ENCODE measurements at places on chromosomes 1 and 21.

DNA sequence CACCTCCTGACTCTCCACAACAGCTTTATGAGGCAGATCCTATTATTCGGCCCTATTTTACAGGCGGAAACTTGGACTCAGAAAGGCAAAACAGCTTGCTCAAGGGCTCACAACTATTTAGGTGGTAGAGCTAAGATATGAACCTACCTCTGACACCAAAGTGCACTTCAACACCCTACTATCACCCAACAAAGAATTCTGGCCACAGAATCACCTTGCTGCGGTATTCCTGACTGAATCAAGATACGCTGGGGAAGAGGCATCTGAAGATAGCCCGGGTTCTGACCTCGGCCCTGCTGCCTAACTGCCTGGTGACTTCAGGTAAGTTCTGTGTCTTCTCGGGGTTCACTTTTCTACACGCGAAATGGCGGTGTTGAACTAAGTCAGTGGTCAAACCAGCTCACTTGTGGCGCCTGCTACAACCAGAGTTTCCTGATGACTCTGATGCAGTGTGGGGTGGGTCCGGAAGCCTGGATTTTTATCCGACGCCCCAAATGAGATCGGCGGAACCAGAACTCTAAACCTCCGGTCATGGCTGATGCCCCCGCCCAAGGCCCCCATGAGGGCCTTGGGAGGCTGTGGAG is 608 bp downstream of the PEF1 start:
- no peak for DNase-seq

GRCh38 chr1:52102336-52103013 is 39.4 kb upstream of the ZFYVE9 start:
- DNase-seq, result no peak

DNA sequence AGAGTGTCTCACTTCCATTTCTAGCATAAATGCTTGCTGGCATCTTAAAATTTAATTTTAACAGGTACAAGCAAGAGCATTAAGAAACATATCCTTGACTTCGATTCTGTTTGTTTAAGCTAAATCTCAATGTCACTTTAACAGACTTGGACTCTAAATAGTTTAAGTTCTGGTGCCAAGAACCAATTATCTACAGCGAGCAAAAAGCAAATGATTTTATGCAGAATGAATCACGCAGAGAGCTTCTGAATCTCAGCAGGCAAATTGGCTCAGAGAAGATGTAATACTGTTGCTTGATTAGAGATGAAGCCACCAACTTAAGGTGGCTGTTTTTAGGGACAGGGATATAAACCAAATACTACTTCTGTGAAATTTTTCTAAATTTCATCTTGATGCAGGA is 117.0 kb upstream of the PLD5 start:
- DNase-seq, result no peak

DNA sequence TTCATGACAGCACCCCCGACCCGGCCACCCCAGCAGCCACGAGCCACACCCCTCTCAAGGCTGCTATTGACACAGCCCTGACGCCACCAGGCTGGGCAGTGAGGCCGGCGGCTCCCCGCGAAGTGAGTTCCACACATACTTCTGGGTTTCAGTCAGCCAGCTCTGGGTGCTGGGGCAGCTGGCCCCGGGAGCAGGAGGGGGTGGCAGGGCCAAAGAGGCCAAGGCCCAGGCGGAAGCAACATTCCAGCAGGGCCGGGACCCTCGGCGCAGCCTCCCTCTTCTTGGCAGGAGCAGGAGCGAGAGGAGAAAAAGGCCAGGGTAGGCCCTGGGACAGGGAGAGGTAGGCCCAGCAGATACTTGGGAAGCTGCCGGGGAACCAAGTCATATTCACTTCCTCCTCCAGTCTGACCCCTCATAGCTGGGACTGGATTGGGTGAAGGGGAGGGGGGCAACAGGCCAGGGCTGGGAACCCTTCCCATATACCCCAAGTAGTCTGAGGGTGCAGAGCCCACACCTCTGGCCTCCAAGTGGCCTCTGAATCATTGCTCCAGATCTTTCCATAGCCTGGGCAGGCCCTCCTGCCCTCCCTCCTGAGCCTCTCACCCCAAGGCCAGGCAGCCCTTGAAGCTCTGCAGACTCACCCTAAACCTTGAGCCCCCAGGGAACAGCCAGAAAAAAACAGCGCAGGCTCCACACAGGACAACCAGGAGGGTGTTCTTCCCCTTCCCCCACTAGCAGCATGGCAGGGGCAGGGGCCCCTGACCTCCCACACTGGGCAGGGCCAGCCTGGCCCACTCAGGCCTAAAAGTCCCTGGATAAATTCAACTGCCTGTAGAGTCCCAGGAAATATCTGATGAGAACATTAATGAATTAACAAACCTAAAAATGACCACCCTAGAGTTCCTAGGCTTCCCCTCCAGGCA is 5.7 kb downstream of the HSPG2 start:
- no peak for DNase-seq

DNA sequence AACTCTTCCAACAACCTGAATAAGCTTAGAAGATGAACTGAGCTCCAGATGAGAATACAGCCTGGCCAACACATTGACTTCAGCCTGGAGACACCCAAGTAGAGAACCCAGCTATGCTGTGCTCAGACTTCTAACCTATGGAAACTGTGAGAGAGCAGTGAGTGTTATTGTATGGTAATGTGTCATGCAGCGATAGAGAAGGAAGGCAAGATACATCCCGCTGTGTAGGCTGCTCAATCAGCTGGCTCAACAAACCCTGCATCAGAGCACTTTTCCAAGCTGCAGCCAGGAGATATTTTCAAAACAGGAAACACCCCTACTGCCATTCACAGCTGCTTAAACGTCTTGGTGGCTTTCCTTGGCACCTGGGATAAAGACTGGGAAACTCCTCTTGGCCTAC is 321.3 kb downstream of the SIPA1L2 start:
- no peak for DNase-seq

- no peak for DNase-seq
Measured at GRCh38 chr1:48675251-48675650, 101.4 kb downstream of the BEND5 start.

- peak; percentile 79 for DNase-seq
Measured at GRCh38 chr1:158248118-158248517, 6.1 kb upstream of the CD1A start.

- DNase-seq, result no peak
Measured at GRCh38 chr1:119827010-119827409, 15.8 kb upstream of the REG4 start.

- no peak for DNase-seq
Measured at GRCh38 chr1:192657760-192658159, 21.8 kb downstream of the RGS13 start.

DNA sequence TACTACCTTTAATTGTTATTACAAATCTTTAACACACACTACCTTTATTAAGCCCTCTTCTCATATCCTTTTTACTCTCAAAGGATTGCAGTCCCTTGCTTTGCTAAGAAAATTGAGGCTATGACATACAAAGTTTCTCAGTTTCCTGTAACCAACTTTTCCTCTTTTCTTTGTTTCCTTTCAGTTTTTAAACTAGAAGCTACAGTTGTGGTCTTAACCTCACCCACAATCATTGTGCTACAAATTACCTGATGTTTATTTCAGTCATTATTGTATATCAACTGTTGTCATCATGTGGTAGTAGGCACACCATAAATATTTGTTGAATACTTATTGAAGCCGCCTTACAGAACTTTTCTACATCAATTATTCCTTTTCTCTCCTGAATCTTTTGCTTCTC is 51.8 kb downstream of the SLAMF6 start:
- DNase-seq, result peak; percentile 38

- DNase-seq, result no peak
Measured at GRCh38 chr1:90840352-90840751, 123.2 kb upstream of the BARHL2 start.

GRCh38 chr21:45280969-45281368 is 6.7 kb downstream of the POFUT2 start:
- no peak for DNase-seq

All from activated CD4-positive, alpha-beta T cell treated with anti-CD3 and anti-CD28 coated beads, Interleukin-2, amount 10 ng/mL, durations not matched to agents 7 days and 5 days (primary cell).